ENCODE measurements at places on chromosomes 12 and 14.

GRCh38 chr14:36396798-36397197 lies 76.4 kb upstream of the MBIP start:
- no peak for DNase-seq

DNA sequence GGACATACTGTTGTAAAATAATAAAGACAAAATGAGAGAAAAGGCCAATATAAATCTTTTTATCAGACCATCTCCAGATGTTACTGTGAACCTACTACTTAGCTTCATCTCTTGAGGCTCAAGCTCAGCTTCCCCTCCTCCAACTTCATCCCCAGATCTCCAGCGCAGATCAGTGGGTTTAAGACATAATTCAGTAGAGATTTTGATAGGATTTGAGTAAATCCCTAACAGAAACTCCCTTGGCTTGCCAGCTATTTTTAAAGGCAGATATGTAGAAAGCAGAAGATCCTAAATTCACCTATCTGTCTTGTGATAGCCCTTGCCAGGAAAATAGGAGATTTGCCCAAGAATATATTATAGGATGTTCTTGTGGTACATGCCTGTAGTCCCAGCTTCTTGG lies 236.7 kb downstream of the FBXL14 start:
- no peak for DNase-seq

DNA sequence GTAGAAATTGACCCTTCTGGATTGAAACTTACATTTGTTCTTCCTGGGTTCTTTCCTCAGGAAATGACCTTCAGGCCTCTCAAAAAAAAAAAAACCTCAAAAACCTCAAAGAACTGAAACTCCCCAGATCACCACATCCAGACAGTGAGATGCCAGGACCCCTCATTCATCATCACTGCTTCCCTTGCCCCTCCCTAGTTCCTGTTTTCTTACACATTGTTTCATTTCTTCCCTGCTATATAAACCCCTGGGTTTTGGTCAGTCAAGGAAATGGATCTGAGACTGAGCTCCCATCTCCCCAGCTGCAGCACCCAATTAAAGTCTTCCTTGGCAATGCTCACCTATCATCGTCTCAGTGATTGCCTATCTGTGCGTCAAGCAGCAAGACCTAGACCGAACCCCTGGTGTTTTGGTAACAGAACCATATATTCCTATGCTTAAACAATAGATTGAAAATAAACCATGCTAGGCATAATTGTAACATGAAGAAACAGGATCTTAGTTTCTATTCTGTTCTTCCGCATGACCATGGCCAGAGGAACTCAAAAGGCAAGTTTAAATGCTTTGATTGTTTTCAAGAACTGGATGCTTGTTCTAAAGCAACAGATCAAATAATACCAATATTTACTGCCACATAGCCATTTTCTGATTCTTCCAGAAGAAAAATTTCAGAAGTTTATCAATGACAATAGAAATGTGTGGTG lies 108.0 kb upstream of the MAX start:
- DNase-seq = no peak

DNA sequence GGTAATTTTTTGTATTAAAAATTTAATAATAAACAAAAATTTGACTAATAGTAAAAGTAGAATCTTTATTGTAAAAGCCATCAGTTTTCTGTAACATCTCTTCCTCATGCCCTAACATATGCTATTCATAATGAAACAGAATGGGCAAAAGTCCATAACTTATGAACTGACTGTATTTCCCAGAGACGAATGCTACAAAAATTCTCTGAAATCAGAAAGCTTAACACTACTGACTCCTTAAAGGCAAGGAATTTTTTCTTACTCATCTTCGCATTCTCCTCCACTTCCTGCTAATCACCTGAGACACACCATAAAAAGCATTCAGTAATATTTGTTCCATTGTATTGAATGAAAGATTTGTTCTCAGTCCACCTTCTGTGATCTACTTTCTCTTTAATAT lies 17.6 kb downstream of the MON2 start:
- no peak for DNase-seq

DNA sequence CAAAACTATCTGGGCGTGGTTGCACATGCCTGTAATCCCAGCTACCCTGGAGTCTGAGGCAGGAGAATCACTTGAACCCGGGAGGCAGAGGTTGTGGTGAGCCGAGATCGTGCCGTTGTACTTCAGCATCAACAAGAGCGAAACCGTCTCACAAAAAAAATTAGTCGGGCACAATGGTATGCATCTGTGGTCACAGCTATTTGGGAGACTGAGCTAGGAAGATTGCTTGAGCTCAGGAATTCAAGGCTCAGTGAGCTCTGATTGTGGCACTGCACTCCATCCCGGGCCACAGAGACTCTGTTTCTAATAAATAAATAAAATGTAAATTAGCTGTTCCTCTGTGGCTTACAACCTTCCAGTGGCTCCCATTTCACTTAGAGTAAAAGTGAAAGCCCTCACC lies 28.0 kb downstream of the RCOR1 start:
- no peak for DNase-seq

GRCh38 chr14:34067587-34067986 lies 116.7 kb upstream of the EGLN3 start:
- DNase-seq = no peak

- no peak for DNase-seq
Measured at GRCh38 chr14:50027816-50028215, 88.6 kb downstream of the VCPKMT start.

DNA sequence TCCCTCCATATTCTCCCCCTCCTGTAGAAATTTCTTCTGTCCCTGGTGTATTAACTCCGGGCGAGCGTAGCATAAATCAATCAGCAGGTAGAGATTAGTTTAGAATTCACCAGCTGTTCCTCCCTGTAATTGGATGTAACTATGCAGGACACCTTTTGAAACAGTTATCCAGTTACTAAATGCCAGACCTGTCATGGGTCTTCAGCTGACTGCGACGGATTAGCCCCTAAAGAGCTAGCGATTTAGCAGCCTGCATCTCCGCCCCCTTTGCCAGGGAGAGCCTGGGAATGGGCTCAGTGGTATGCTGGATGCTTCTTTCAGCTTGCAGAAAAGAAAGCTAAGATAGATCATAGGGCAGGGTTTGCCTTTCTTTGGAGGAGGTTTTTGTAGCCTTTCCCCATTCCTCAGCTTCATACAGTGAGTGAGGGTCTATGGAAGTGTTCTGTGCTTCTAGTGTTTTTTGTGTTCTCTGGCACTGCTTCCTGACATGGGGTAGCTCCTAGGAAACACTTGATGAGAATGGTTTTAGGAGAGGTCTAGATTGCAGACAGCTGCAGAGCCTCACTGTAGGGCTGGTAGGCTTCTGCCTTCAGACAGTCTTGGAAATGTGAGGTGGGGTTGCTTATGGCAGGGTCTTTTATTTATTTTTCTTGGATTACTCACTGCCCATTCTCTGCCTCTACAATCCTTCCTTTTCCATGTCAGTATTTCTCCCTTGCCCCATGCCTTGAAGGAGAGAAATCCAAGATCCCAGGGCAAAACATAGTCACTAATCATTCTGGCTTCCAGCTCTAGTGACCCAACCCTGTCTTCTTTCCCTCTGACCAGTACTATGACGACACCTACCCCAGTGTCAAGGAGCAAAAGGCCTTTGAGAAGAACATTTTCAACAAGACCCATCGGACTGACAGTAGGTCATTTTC lies 16.7 kb downstream of the COPZ1 start:
- no peak for DNase-seq

DNA sequence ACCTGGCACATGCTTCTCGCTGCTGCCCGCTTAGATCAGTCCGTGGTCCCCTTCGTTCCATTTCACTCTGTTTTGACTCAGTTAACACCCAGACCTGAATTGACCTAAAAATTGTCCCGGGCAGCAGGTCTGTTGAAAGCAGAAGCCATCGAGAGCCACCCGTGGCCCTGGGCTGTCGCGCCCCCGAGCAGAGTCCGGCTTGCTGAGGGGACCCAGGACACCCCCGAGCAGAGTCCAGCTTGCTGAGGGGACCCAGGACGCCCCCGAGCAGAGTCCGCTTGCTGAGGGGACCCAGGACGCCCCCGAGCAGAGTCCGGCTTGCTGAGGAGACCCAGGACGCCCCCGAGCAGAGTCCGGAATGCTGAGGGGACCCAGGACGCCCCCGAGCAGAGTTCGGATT lies 50.2 kb upstream of the GALNT9 start:
- no peak for DNase-seq

GRCh38 chr14:104752423-104752734 lies 568 bp upstream of the SIVA1 start:
- DNase-seq = no peak
